ENCODE measurements at places on chromosomes 7 and 10. TPM values are rescaled to one million over a fixed set of nuclear protein-coding genes. Genes with fewer than 3 reads are reported as not detected.
A peak's percentile ranks its signal among the peaks of the same experiment; 100 is the strongest.

CLDN15 gene
- total RNA-seq, result 7.5 TPM

NEUROG3 gene
- total RNA-seq, result not detected

- DNase-seq, result no peak
These were observed 109.1 kb upstream of the EFCAB10 start for GRCh38 chr7:105690325-105690945.

GRCh38 chr7:83347945-83348444 is 185.3 kb upstream of the PCLO start:
- DNase-seq, result peak; percentile 69

DNA sequence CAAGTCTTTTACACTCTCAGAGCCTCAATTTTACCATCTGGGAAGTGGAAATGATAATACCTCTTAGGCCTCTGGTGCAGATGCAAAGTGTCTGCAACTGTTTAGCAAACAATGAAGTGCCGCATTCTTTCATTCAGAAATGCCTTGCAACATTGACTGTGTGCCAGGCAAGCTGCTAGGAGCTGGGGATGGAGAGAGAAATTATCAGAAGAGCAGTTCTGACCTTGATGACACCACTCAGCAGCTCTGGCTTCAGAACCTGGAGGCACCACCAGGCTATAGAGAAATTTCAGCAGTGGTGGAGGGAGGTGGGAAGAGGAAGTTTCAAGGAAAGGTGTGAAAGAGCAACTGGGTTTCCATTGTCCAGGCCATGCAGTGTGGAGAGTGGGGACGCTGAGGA is 78.1 kb upstream of the HABP2 start:
- no peak for DNase-seq

Measured in HT1080 (cell line).